ENCODE measurements at places on chromosomes 1 and 21. TPM values are rescaled to one million over a fixed set of nuclear protein-coding genes. Genes with fewer than 3 reads are reported as not detected.

- no peak for DNase-seq
Observed at GRCh38 chr1:173082913-173083312, 32.2 kb upstream of the TNFSF18 start.

The RPAP2 gene
- total RNA-seq: 38.2 TPM

The DFFB gene
- total RNA-seq: 13.1 TPM

DNA sequence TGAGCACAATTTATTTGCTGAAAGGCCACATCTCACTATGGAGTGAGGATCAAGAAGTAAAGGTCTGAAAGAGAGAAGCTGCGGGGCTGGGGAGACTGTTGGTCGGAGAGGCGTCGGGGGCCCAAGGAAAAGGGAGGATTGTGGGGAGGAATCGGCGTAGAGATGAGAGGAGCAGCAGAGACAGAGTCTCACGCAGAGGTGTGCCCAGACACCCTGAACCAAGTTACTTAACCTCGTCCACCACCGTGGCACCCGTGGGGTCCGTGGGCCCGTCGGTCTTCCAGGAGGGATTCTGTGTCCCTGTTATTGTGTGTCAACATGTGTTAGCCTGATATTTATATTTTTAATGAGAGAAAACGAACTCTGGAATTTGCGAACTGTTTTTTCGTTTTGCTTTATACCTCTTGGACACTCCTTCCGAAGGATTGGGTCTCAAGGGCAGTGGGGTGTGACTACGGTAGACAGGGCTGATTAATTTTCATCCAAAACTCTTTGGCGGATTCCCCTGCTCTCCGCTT lies 3.8 kb upstream of the NBPF1 start:
- no peak for DNase-seq

- DNase-seq: no peak
Observed at GRCh38 chr1:38055965-38056364, 9.4 kb upstream of the POU3F1 start.

The C1orf94 gene
- not detected for total RNA-seq

DNA sequence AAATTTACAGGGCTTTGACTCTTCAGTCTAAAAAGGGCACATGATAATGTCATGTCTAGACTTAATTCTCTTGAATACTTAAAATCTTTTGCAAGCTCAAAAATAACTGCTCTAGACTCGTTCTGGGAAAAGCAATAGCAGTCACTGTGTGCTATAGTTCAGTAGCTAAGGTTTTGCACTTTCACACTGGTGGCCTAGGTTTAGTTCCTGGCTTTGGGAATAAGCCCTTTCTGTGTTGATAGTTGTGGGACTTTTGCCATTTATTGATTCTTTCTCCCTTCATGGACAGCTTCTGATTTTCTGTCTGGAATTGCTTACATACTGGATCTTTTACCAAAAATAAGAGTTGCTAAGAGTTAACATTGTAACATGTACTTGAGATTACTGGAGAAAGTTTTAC lies 151.2 kb downstream of the TRIM33 start:
- DNase-seq: no peak

DNA sequence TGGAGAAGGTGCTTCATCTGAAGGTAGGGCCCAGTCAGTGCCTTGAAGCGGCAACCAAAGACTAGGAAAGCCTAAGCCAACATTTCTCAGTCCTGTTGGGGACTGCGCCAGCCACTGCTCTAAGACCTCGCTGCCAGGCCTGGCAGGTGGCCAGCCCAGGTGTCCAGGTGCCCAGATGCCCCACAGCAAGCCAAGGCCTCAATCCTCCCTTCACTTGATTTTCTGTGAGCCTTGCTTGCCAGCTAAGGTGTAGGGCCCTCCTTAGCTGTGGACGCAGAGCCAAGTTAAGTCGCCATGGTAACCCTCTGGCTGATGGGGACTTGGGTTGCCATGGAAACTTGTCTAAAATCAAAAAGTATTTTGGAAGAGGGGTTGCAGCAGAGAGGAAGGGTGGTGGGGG lies 135.0 kb downstream of the NAV1 start:
- no peak for DNase-seq
